ENCODE measurements at places on chromosomes 1 and 21. TPM values are rescaled to one million over a fixed set of nuclear protein-coding genes. Genes with fewer than 3 reads are reported as not detected.

GRCh38 chr1:190759807-190760206 is 282.1 kb upstream of the BRINP3 start:
- DNase-seq = no peak

DNA sequence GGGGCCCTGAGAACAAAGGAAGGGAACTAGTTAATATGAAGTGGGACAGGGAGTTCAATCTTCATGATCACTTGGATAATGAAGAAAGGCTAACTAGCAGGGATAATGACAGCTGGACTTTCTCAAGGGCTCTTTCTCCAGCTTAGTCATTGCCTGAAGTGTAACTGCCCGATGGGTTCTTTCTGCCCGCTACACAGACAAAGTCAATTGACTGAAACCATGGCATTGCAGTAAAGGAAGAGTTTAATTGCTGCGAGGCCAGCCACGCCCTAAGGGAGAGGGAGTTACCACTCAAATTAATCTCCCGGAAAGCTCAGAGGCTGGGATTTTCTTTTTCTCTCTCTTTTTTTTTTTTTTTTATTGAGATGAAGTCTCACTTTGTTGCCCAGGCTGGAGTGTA is 16.6 kb upstream of the SLC2A5 start:
- DNase-seq = no peak

- DNase-seq = no peak
These were observed 10.8 kb downstream of the MINDY1 start for GRCh38 chr1:150995896-150996295.

Gene TMEM269
- 0.04 TPM for polyA plus RNA-seq
